CD8-positive, alpha-beta T cell (primary cell): ENCODE measurements at places on chromosomes 1 and 21.

- no peak for DNase-seq
These were observed 22.2 kb upstream of the GPR25 start for GRCh38 chr1:200850554-200850953.

- no peak for DNase-seq
These were observed 10.4 kb downstream of the BCAN start for GRCh38 chr1:156652131-156652991.

- no peak for DNase-seq
These were observed 69.6 kb downstream of the RAVER2 start for GRCh38 chr1:64814427-64814826.

DNA sequence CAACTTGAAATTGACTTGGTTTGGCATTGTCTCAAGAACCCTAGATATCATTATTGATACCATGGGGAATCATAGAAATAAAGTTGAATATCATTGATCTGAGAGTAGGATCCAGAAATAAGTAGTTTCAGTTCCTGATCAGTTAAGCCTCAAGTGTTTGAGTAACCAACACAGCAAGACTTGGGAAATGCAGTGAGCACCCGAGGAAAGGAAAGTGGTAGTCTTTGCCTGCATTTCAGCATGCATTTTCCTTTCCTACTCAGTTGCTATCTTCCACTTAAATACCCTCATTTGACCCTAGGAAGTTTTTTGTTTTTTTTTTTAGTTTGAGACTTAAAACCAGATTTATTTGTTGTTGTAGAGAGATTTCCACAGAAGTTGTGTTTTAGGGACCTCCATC lies 18.9 kb downstream of the CLEC20A start:
- DNase-seq = no peak

DNA sequence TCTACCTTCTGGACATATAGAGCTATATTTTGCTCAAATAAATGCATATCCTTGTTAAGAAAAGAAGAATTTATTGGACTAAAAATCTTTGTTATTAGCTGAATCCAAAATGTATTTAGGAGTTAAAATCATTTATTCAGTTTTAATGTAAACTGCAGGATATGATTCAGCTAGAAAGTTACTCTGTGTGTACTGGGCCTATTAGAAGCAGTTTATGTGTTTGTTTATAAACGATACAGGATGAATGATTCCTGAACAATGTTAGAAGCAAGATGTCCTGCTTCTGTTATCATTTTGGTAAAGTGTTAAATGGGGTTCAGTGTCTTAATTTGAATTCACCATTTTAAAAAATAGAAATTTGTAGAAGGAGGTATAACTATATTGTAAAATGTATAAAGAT lies 549.2 kb upstream of the ZRANB2 start:
- no peak for DNase-seq

- no peak for DNase-seq
These were observed 35.6 kb upstream of the ADGRL4 start for GRCh38 chr1:79042117-79042516.
